IPS DF 6.9 (cell line): ENCODE measurements at places on chromosomes 13 and 19.

DNA sequence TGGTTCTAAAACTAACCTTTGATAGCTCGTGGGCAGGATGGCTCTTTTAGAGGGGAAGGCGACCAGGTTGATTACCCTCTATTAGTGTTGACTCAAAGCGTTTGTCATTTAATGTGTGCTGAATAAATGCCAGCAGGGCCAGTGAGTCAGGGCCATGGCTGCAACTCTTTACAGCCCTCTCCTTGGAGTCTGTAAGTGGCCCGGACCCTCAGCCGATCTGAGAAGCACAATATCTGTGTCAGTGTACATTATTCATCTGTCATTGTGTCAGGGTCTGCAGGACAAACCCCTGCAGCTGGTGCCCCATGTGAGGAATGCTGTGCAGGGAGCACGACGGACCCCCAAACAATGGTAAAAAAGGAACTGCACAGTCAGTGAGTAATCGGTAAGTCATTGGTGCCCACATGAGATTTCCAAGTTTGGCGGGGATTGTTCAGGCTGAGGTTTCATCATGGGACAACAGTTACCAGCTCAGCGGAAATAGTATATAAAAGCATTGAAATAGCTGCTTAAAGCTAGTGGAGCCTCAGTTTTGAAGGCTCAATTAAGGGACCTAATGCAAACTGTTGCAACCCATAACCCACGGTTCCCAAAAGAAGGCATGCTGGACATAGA lies 139.1 kb downstream of the ZNF675 start:
- no peak for DNase-seq

GRCh38 chr13:72889495-72889894 lies 107.6 kb downstream of the PIBF1 start:
- DNase-seq: no peak

- DNase-seq: no peak
Observed at GRCh38 chr13:47628666-47629065, 372.4 kb downstream of the SUCLA2 start.

GRCh38 chr19:34962687-34963572 lies 1.1 kb downstream of the ZNF792 start:
- DNase-seq: no peak

- DNase-seq: no peak
Observed at GRCh38 chr19:48186541-48186991, 16.1 kb downstream of the ZSWIM9 start.

DNA sequence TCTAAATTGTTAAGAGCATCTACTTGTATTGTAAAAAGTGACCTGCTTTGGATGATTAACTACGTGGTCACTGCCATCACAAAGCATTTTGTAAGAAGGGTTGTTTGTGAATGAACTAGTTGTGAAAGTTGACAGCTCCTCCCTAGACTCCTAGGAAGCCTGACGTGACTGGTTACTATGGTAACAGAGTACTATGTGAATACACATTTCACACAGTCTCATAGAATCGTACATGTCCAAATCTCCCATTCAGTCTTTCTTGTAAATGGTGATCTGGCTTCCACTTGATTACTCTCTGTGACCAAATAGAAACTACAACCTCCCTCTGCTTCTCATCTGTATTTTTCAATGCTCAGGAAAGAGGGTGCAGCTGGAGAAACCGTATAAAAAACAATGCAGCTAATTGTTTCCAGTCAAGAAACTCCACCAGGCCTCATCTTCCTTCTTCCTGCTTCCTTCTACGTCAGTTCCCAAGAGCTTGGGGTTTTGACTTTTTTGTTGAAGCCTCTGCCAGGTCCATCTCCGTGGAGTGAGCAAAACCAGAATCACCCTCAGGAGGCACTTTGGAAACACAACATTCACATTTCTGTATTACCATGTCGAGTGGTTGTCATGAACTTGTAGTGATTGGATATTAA lies 83.4 kb downstream of the GPC6 start:
- no peak for DNase-seq

DNA sequence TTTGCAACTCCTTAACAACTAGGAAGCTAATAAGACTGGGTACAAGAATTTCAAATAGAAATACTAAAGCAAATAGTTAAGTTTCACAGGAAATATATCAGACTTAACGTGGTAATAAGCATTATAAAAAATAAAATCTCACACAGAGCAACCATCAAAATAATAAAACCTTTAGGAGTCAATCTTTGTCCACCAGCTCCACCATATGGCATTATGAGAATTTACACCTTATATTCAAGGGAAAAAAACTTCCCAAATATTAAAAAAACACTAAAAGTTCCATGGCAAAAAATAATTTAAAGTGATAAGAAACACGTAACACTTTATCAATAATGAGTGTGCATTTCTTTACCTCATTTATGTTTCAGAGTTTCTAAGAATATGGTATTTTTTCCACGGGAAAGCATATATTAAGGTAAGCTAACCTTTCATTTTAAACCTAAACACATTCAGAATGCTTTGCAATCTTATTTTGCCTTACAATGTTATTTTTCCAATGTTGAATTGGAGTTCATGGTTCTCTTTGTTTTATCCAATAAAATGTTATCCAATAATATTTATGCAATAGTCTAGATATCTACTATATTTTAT lies 423.2 kb upstream of the SGCG start:
- DNase-seq: no peak

DNA sequence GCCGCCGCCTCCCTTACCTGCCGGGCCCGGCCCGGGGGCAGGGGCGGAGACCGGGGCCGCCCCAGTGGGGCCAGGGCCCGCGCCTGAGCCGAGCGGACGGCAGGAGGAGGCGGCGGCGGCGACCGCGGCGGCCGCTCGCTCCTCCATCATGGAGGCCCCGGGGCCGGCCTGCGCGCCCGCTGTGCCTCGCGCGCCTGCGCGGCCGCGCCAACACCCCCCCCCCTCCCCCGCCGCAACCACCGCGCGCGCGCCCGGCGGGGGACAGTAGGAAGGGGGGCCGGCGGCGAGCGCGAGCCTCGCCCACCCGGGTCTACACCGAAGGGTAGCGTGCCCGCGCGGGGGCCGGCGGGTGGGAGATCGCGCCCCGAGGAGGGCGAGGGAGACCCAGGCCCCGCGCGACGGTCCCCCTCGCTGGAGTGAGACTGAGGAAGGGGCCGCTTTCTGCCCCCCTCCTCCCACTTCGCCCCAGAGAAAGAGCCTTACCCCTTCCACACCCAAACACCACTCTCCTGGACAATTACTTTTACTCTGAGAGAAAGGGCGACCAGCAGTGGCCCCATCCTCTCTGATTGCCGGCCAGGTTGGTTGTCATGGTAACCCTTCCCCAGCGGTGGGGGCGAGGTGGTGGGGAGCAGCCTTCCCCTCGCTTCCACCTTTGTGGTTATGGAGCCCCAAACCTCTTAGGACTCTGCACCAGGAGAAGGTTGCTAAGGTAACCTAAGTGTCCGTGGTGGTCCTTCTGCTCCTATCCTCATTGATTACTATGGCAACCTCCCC lies at the start of gene STRN4:
Gene STRN4, minus strand, starts transcription at position 170 of the 777 bp plus-strand sequence. Its CDS starts 20 bp downstream, at position 150.
- no peak for DNase-seq

DNA sequence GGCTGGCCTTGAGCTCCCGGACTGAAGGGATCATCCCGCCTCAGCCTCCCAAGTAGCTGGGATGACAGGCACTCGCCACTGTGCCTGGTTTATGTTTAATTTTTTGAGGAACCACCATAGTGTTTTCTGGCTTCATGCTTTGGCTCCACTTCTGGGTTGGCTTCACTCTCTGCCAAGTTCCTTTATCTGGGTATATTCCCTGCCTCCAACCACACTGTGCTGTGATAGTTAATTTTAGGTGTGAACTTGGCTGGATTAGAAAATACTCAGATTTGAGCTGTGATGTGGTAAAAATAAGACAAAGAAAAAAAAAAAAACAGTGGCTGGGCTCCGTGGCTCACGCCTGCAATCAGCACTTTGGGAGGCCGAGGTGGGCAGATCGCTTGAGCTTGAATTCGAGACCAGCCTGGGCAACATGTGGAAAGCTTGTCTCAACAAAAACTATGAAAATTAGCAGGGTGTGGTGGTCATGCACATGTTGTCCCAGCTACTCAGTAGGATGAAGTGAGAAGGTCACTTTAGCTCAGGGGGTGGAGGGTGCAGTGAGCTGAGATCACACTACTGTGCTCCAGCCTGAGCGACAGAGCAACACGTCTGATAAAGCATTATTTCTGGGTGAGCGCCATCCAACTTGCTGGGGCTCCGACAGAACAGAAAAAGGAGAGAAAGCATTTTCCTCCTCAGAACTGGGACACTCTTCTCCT lies 7.5 kb upstream of the ILF3 start:
- no peak for DNase-seq

DNA sequence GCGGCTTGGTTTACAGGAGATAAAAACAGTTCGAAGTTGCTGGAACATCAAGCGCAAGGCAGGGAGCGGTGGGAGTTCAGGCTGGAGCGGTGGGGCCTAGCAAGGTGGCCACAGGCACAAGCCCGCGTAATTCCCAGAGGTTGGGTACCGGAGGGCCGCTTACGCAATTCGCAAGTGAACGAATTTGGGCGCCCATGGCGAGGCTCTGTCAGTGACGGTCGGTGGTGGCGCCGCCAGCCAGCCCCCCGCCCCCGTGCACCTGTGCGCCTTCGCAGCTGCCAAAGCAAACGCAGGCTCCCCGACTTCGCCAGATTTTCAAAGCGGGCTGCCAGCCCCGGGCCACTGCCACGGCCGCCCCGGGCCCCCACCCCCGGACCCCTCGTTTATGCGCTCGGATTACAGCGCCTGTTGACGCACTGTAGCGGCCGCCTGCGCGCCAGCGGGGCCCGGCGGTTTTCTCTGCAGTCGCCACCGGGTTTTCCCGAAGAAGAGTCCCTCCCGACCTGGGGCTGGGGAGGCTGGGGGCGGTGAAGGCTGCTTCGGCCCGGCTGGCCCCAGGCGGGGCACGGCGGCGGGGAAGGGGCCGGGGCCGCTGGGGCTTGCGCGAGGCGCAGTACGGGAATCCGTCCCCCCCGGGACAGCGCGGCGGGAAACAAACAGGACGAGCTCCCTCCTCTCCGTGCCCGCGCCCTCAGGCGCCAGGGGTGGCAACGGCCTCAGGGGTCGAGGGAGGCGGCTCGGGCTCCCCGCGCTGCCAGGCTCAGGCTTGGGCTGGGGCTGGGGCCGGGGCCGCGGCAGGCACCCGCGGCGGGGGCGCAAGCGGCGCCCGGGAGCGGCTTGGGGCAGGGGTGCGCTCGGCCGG lies 709 bp downstream of the N4BP2L1 start:
- DNase-seq: no peak

GRCh38 chr19:41373993-41374392 lies 2.3 kb upstream of the TMEM91 start:
- DNase-seq: no peak

DNA sequence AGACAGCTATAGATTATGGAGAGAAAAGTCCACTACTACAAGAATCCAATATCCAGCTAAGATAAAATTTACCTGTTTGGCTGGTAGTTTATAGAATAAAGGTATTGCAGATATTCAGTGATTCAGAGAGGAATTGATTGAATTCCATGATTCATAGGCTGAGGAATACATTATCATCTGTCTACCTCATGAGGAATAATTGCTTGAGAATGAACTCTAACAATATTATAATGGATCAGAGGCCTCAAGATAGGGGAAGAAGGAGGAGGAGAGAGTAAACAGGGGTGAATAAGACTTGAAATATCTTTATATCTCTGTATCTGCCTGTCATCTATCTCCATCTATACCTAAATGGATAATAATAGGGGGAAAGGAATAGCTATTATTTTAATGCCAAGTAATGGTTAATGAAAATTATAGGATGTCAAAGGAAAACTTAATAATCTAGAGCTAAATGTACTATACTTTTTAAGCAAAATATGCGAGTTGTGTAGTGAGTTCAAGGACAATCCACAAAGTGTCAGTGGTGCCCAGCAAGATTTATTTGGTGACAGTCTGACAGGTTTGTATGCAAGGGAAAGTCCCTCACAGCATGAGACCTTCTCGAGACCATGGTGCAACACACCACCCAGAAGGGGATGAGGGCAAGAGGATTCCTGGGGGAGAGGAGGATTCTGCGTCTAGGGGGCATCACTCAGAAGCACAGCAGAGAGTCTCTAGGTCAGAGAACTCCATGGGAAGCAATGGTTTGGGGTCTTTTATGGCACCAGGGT lies 224.5 kb downstream of the GPC5 start:
- no peak for DNase-seq

DNA sequence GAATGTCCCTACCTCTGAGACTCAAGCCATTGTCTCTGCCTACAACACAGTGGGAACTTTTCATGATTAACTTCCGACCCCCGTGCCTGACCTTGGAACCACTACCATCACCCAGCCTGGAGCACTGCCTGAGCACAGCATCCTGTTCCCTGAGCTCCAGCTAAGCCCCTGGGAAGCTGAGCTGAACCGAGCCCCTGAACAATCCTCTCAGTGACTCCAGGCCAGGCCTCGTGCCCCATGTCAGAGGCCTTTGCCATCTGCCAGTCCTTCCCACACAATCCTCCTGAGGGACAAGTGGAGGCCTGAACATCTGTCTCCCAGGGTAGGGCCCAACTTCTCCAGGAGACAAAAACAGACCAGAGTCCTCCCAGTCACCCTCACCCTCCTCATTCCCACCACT lies 17.5 kb downstream of the CEACAM3 start:
- no peak for DNase-seq

DNA sequence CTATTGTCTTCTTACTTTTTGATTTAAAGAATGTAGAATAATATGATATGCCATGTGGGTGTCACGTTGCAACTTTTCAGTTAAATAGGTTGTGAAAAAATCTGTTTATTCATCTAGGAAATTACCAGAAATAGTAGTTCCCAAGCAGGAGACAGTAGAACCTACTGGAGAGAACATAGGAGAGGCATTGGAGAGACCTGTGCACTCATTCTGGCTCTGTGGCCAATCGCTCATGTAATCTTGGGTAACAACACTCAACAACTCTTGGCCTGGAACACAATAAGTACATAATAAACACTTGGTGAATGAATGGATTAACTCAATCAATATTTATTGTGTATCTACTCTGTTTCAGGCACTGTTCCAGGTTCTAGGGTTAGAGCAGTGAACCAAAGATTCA lies 35.3 kb downstream of the EDNRB start:
- DNase-seq: no peak

- DNase-seq: no peak
Observed at GRCh38 chr13:107907065-107907805, 308.1 kb downstream of the LIG4 start.

- no peak for DNase-seq
Observed at GRCh38 chr13:97215325-97215724, 6.8 kb upstream of the MBNL2 start.

GRCh38 chr13:29024783-29025182 lies 204.6 kb downstream of the MTUS2 start:
- no peak for DNase-seq

GRCh38 chr13:58478858-58479257 lies 847.3 kb downstream of the PCDH17 start:
- DNase-seq: no peak

- no peak for DNase-seq
Observed at GRCh38 chr19:35098413-35099049, 17.1 kb upstream of the FXYD3 start.

DNA sequence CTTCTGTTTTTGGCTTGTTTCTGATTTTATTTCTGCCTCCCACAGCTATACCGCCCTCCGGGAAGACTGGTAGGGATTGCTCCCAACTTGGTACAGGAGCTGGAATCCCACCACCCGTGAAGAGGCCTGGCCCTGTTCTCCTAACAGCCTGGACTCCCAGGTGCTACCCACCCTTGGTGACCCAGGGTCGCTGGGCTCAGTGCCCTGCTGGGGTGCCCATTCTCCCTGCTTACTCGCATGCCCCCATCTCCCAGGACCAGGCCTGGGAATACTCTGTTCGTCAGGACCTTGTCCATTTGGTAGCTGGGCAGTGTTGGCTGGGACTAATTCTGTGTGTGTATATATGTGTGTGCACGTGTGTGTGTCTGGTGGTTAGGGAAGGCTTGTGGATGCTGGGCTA lies 41.0 kb upstream of the TMTC4 start:
- DNase-seq: no peak
